ENCODE measurements at places on chromosomes 3 and 15.

- DNase-seq = no peak
Measured at GRCh38 chr3:14430053-14430452, 27.6 kb downstream of the SLC6A6 start.

DNA sequence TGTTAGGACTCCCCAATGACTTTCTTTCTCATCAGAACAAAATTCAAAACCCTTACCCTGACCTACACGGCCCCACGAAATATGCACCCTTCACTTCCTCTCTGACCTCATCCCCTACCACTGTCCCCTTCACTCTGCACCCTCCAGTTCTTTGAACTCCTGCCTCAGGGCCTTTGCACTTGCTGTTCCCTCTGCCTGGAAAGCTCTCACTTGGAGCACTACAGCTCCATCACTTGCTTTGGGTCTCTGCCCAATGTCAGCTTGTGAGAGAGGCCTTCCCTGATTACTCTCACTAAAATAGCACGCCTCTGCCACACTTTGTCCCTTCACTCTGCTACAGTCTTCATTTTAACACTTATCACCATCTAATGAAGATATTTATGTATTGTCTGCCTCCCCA, 32.8 kb upstream of the SMAD3 start:
- no peak for DNase-seq

DNA sequence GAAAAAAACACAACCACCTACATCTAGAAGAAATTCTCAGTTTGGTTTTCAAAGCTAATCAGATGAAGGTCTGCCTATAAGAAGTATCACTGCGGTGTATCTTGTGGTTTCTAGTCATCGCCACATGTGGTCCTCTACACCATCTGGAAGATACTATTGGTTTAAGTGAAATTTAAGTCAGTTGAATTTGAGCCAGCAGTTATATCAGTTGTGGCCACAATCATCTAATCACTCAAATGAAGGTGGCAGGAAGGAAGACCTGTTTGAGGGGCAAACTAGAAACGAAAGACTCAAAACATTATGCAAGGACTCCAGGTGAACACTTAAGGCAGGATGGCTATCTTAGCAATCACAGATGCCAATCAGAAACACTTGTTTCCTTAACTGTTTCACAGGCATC, 48.7 kb downstream of the ETV5 start:
- peak; percentile 35 for DNase-seq

DNA sequence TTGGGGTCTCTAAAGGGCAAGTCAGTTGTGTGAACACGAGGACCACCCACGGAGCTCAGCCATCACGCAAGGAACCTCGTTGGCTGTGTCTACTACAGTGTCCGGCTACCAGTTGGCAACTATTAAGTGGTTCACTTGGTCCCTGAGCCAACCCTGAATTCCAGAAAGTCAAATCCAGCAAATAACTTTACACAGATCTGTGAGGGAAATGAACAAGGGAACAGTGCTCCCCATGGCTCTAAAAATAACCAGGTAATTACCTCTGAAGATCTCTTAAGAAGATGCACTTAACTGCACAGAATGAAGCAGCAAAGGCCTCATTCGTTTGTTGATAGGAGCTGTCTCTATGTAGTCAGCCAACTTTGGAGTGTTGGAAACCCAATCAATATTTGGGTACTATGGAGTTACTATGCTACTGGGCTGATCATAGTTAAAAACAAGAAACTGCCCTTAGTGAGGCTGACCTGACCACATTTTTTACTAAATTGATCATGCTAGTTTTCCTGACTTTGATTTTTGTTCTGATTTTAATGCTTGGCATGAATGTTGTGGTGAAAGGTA, 219.1 kb upstream of the LRIG1 start:
- no peak for DNase-seq

DNA sequence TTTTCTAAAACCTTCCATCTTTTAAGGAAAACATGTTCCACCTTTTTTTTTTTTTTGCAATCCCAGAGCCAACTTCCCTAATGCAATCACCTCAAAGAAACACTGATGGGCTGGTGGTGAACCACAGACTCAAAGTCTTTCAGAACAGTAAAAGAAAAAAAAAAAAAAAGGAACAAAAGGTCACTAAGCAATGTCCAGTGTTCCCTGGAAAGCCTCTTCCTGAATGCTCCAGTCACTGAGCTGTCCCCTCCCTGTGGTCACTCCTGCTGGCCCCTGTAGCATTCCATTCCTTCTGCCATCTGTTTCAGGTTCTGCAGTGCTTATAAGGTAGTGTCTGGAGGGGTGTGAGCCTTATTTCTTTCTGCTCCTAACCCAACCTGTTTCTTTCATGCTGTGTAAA, 53.3 kb downstream of the AAGAB start:
- no peak for DNase-seq

DNA sequence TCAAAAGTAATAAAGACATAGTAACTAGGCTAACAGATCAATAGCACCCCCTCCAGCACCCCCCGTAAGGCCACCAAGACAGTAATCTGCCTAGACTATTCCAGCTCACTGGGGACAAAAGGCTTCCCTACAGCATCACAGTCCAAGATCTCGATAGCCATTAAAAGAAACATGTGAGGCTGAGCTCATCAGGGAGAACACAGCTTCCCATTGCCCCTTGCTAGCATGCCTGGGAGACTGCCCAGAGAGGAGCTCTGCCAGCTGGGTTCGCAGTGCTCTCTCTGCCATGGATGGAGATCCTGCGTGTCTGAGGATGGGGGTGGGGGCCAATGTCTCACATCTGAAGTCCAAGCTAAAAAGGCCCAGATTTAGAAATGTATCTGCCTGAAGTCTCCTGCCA, 17.8 kb downstream of the LRIG1 start:
- no peak for DNase-seq

DNA sequence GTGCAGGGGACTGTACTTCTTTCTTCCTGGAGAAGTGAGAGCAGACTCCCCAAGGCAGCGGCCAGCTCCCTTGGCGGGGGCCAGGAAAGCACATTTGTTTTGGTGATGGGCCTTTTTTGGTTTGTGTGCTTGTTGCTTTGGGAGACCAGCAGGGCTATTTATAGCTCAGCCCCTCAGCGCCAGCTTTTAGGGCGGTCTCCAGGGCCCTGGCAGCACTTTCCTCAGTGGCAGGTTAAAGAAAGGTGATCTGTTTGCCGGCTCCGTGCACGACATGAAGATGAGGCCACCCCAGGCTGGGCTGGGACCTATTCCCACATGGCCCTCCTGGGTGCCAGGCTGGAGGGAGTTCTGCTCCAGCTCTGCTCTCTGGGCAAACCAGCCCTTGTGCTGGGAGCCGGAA, 21.8 kb downstream of the SLC6A11 start:
- no peak for DNase-seq

DNA sequence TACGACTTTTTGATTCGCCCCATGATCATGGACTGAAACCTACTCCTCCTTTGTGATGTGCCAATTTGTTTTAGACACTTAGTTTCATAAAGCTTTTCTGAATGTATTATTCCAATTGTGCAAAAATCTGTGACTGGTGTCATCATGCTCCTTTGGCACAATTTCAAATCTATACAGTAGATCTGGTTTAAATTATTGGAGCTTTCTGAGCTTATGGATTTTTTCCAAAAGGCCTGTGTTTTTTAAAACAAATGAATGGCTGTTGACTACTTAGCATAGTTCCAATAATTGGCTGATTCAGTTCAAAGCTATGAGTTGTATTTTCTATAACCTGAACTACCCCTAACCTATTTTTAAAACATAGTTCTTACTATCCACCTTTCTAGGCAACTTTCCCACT, 282.7 kb downstream of the CNTN3 start:
- no peak for DNase-seq

DNA sequence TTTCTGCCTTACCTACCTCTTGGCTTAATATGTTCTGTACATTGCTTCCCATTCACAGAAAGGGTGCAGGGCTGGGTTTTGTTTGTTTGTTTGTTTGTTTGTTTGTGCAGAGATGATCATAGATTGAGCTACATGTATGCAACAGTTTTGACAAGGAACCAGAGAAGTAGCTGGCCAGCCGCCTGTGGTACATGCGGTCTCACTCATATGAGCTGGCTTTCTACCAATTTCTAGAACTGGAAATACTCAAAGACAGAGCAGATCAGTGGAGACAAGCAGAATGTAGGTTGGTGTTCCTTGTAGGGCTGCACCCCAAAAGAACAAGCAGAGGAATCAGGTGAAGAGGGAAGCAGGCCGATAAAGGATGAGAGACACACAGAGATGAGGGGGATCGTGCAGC, 502.7 kb downstream of the SOX2 start:
- no peak for DNase-seq

DNA sequence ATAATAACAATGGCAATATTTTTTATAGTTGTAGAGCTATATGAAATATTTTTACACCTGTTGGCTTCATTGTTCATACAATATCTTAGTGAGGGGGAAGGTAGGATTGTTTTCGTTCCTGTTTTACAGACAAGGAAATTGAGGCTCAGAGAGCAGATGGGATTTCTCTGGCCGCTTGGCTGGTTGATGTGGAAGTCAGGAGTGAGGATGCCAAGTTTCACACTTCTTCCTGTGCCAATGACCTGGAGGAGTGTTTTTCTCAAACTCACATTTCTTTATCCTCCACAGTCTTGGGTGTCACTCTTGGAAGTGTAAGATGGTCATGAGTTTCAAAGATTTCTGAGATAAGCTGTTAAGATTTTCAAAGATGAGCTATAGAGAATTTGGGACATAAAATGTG, 50.6 kb downstream of the LPP start:
- no peak for DNase-seq

DNA sequence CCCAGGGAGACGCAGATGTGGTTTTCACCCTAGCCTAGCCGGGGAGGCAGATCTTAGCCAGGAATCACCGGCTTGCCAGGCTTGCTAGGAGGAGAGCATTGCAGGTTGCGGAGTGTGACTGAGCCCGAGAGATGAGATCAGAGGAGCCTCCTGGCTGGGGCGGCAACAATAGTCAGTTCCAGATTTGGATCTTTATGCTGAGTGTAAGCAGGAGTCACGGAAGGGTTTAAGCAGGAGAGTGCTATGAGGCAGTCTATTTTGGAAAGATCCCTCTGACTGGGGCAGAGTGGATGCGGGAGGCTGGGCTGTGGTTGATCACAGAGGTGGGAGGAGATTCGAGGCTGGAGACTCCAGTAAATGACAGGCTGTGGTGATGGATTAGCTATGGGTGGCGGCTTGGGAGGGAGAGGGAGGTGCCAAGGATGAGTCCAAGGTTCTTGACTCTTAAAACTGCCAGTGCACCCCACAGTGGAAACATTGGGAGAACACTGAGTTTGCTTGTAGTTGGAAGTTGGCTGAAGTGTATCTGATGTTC, 10.4 kb upstream of the BAHD1 start:
- DNase-seq = no peak

DNA sequence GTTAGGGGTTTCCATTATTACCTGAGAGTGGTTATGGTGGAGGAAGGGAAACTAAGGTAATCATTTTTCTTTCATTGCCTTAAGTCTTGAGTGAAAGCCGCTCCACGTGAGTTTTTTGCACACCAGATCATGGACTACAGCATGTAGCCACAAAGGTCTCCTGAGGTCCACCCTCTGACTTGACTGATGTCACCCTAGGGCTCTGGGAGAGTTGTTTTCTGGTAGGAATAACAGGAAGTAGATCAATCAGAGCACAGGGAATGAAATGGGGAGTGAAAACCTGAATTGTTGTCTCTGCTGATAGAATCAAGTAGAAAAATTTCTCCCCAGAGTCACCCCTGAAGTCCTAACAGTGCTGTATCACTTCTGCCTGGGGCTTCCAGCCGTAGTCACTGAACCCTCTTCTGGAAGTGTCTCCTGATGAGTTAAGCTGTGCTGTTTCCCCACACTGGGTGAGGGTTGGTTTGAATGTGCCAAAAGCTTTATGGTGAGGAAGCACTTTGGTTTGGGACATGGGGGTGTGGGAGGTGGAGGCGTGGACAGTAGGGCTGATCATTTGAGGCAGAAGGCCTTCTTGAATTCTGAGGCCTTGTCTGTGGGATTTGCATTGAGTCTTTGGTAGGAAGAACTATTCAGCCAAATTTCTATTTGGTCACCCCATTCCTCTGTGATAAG, 64.3 kb downstream of the SLCO3A1 start:
- DNase-seq = no peak

DNA sequence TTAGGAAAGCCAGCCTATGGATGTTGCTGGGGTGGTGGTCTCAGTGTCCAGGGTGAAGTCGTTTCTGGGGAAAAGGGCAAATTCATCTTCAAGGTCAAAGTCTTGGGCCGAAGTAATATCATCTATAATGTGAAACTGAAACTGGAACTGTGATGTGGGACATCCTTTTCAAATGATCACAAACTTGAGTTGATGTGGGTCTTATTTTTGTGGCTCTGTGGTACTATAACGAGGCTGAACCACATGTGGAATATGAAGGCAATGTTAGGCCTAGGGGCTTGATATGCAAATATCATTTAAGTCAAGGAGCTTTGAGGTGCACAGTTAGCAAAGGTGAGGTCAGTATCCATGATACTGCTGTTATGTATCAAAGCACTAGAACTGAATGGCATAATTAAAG, 1.5 kb upstream of the CD200R1L start:
- no peak for DNase-seq

DNA sequence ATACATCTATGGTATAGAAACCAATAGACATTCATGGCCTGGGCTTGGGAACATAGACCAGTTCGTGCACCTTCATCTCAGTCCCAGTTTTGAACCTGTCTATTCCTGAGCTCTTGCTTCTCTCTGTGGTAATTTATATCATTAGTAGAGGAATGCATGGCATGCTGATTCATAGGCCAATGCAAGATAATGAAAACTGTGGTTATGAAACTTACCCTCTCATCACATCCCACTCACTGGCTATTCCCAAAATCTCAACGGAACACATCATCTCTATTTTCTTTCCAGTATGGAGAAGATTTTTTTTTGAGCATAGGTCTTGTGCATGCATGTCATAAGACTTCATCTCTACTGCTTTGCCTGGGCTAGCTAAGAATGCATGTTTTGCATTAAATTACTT, 18.7 kb upstream of the P2RY12 start:
- no peak for DNase-seq

- DNase-seq = no peak
Measured at GRCh38 chr15:71374607-71375352, 259.5 kb downstream of the THSD4 start.

- no peak for DNase-seq
Measured at GRCh38 chr3:51385621-51386091, 565 bp downstream of the MANF start.

DNA sequence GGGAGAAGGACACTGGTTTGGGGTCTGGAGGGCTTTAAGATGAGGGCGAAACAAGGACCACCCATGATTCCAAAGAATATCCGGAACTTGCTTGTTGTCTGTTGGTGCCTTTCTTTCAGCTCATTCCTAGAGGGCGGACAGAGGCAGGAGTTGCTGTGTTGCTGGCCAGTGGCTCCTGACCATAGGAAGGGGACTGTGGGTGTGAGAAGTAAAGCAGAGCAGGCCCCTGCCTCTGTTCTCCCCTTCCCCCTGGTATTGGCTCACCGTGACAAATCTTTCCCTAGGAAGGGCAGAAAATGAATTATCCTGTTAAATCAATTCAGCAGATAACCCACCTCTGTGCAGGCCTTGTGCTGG, 89.1 kb downstream of the LIPC start:
- no peak for DNase-seq

GRCh38 chr15:82854554-82854953, 45.1 kb downstream of the WHAMM start:
- DNase-seq = no peak

DNA sequence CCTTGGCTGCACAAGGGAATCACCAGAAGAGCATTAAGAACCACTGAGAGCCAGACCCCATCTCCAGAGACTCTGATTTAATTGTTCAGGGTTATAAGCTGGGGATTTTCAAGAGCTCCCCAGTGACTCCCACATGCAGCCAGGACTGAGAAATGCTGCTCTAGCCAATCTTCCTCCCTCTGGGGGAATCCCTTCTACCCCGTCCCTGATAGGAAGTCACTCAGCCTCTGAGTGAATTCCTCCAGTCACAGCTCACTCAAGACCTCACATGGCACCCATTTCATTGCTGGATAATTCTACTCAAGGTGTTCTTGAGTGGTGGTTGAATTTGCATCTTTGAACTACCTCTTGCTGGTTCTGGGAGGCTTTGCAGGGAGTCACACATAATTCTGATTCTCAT, 10.7 kb downstream of the CCR3 start:
- DNase-seq = no peak

All from stimulated activated CD4-positive, alpha-beta T cell treated with anti-CD3 and anti-CD28 coated beads, Interleukin-1b, Interleukin-23, amount 100 ng/mL, for 48 hours (primary cell).